Stimulated activated CD4-positive, alpha-beta T cell treated with anti-CD3 and anti-CD28 coated beads, Interleukin-2, amount 100 ng/mL, for 24 hours (primary cell): ENCODE measurements at places on chromosomes 7 and 10.

GRCh38 chr10:105793071-105793470, 1152.0 kb downstream of the SORCS3 start:
- DNase-seq = no peak

- DNase-seq = no peak
These were observed 16.2 kb downstream of the LSM5 start for GRCh38 chr7:32474008-32474407.

- no peak for DNase-seq
These were observed 285.1 kb upstream of the PHF14 start for GRCh38 chr7:10688544-10688943.

DNA sequence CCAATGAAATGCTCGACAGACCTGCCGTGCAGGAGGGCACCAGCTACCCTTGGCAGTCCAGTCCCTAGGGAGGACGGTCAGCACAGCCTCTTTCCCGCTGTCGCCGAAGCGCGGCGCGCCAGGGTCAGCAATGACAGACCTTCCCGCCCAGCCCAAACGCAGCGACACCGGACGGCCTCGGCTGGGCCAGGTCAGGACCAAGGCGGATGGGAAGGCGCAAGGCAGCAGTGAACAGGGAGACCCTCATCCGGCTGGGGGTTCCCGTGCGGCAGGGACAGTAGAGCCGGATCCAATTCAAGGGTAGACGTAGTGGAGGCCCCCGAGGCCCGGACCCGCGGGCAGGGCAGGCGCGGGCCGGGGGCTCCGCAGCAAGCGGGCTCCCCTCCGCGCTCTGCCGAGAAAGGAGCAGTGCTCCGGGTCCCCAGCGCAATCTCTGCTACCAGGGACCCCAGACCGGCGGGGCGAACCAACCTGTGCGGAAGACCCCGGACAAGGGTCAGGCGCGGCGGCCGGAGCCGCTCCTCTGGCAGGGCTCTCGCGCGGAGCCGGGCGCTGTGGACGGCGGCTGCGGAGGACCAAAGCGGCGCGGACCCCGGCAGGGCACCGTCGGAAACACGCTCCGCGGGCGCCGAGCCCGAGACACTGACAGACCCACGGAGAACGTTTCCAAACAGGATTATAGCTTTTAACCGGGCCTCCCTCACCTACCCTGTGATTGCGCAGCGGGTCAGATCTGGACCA, at the start of gene SEC31B:
SEC31B (minus strand) TSS at position 551 of the 741 bp plus-strand sequence. CDS start 2,909 bp downstream, outside the sequence.
- DNase-seq = no peak

- no peak for DNase-seq
These were observed 106.1 kb downstream of the MAD1L1 start for GRCh38 chr7:2126621-2127020.

DNA sequence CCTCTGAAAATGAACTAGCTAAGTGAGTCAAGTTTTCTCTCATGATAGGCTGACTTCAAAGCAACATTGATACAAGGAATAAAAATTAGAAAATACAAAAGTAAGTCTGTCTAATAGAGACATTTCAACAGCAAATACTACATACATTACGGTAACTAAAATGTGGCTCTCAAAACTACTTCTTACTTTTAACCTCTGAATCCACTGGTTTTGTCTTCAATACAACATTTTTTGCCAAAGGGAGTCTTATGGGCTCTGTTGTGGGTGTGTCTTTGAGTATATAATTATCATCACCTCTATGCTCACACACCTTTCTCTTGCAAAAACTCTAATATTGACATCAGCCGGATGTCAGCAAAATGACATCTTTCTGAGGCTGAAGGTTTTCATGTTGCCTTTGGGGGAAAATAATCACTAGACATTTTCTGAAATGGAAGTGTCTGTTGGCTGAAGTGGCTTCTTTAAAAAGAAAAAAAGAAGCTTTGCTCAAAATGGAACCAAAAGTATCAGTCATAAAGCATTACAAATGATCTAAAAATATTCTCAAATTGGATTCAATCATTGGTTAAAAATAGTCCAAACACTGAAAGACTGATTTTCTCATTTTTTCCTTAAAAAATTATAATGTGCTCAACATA, 41.8 kb upstream of the FAM133B start:
- DNase-seq = no peak

GRCh38 chr10:72082856-72083789, 5.2 kb downstream of the SPOCK2 start:
- no peak for DNase-seq

GRCh38 chr10:43322769-43323168, 48.7 kb upstream of the FXYD4 start:
- DNase-seq = peak; percentile 88

GRCh38 chr7:113200281-113200680, 81.9 kb upstream of the SMIM30 start:
- no peak for DNase-seq

DNA sequence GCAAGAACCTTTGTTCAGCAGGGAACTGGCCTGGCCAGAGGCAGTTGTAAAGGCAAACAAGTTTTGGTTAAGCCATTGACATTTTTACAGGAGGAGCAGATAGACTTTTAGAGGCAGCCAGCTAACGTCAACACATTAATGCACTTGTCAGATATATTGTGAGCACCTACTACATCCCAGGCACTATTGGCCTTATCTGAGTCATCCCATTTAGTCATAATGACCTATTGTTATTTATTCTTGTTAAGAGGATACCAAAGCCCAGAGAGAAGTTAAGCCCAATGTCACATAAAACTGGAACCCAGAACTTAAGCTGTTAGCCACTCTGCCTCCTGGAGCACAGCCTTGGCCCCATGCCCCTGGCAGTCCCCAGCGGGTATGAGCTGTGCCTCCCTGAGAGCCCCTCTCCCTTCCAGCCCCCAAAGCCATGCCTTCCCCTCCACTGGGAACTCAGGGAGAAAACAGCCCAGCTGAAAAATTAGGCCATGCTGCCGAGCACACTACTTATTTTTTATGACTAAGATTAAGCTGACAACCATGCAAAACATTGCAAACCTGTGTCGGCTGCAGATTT, 32.7 kb upstream of the TRIM8 start:
- no peak for DNase-seq

DNA sequence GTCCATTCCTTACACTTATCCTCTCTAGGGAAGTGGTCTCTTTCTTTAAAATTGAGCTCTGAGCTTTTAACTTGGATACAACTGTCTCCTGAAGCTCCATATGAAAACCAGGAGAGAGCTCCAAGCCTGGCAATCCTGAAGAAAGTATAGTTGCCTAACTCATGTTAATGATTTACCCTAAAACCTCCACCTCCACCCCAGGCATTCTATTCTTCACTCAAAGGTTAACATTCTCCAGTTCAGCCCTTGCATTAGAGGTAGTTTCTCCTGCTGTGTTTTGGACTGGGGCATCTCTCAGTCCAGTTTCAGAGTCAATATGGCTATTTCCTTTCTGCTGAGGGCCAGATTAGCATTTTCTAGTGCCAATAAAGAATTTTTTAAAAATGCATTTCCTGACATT, 195.5 kb downstream of the SLC25A13 start:
- no peak for DNase-seq

GRCh38 chr10:96366508-96366907, 7.7 kb upstream of the OPALIN start:
- DNase-seq = no peak

GRCh38 chr7:70097645-70098044, 499.4 kb downstream of the AUTS2 start:
- DNase-seq = no peak

DNA sequence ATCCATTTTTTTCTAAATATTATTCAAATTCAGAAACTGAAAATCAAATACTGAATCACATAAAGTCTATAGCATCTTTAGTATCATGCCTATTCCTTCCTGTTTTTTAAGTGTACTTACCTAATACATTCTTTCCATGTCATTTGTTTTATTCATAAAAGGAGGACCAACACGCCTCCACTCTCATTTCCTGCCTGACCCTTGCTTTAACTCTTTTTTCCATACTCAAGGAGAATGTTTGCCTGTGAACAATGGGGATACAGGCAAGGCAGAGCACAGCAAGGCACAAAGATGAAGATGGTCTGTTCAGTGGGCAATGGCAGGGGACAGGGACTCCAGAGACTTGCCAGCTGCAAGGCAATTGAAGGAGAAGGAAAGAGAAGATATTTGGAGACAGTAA, 121.2 kb upstream of the FEZF1 start:
- DNase-seq = no peak

- no peak for DNase-seq
These were observed 384.5 kb downstream of the PLXDC2 start for GRCh38 chr10:20200758-20201157.

DNA sequence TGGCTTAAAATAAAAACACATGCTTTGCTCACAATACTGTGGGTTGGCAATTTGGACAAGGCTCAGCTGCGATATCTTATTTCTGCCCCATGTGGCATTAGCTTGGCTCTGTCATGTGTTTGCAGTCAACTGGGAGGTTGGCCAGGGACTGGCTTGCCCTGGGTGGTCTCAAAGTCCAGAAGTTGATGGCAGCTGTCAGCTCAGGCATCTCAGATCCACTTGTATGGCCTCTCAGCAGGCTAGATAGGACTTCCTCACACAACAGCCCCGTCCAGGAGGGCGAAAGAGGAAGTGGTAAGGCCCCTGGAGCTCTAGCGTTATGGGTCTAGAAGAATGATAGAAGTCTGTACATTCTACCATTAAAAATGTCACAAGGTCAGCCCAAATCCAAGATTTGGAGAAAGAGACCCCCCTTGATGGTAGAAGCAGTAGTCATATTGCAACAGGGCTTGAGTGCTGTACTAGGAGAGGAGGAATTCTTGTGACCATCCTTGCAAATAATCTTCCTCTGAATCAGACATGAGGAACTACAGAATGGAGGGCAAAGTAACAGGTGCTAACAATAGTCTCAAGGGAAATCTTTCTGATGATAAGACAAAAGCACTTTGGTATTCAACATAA, 166.2 kb downstream of the FAM107B start:
- no peak for DNase-seq

- DNase-seq = no peak
These were observed 411.3 kb downstream of the KIF20B start for GRCh38 chr10:90112681-90113080.

- DNase-seq = no peak
These were observed 27.0 kb upstream of the JAZF1 start for GRCh38 chr7:28207486-28208158.

GRCh38 chr7:121466455-121466854, 70.3 kb upstream of the FAM3C start:
- no peak for DNase-seq

GRCh38 chr7:44307301-44307900, 18.0 kb downstream of the CAMK2B start:
- DNase-seq = peak; percentile 29

DNA sequence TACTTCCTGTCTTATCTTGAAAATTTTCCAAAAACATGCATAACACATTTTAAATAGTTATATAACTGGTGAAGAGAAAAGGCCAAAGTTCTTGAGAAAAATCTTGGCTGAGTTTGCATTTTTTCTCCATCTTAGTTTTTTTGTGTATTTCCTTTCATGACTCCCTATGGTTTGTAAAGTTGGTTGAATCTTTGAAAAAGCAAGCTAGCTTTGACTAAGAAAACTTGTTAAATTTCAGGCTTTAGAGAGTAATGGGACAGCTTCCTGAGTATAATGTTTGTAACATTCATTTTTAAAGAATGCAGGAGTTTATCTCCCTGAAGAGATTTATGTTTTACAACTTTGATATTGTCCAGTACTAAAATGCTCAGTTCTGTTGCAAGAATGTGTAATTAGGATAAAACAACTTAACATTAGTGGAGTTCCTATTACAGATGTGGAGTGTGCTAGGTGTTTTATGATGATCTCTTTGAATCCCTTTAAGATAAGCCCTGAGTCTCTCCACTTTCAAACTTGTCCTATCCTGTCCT, 11.1 kb upstream of the HERPUD2 start:
- no peak for DNase-seq

- no peak for DNase-seq
These were observed 502.3 kb downstream of the SH2D4B start for GRCh38 chr10:81040031-81040430.

GRCh38 chr10:123402656-123403055, 248.5 kb downstream of the BUB3 start:
- no peak for DNase-seq

DNA sequence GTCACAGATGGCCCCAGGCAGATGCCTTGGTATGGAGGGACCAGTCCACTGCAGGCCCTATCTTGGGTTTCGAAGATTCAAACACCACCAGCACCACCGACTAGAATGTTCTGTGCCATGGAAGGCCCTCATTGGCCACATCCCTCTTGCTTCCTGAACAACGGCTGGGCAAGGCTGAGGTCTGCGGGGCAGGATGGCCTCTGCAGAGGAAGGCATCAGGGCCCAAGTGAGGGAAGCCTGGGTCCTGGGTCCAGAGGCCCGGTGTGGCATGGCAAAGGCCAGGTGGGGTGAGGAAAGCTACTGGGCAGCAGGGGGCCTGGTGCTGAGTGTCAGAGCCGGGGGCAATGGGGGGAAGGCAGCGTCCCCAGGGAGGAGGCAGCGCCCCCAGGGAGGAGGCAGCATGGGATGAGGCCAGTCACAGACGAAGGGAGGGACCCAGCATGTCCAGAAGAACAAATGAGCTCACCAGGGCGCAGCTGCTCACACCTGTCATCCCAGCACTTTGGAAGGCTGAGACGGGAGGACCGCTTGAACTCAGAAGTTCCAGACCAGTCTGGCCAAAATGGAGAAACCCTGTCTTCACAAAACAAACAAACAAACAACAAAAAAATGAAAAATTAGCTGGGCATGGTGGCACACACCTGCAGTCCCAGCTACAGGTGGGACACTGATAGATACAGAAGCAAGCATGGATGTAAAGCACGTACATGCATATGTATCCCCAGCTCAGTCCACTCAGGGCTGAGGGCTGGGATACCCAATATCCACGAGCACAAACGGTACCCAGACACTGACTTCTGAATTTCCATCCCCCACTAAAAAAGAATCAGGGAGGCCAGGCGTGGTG, 64.4 kb downstream of the PROSER2 start:
- DNase-seq = no peak

DNA sequence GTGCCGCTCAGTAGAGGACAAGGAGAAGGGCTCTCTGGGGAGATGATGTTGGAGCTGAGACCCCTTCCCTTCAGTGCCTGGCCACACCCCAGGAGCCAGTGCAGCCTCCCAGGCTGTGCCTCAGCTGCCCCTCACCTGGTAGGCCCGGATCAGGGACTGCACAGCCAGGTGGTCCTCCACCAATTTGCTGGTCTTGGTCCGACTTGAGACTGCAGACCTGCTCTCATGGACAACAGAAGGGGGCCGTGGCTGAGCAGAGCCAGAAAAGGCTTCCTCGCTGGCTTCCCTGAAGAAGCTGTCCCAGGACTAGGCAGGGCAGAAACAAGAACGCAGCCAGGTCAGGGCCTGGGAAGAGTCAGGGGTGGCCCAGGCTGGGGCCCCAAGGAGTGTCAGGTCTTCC, 5.5 kb downstream of the OGDHL start:
- no peak for DNase-seq

GRCh38 chr7:6172224-6172909, 100.1 kb downstream of the CYTH3 start:
- no peak for DNase-seq

- DNase-seq = no peak
These were observed 106.6 kb upstream of the SHH start for GRCh38 chr7:155918720-155919390.
